ENCODE measurements at places on chromosomes 6 and 20.

- no peak for DNase-seq
Measured at GRCh38 chr6:7543789-7544424, 2.4 kb downstream of the DSP start.

DNA sequence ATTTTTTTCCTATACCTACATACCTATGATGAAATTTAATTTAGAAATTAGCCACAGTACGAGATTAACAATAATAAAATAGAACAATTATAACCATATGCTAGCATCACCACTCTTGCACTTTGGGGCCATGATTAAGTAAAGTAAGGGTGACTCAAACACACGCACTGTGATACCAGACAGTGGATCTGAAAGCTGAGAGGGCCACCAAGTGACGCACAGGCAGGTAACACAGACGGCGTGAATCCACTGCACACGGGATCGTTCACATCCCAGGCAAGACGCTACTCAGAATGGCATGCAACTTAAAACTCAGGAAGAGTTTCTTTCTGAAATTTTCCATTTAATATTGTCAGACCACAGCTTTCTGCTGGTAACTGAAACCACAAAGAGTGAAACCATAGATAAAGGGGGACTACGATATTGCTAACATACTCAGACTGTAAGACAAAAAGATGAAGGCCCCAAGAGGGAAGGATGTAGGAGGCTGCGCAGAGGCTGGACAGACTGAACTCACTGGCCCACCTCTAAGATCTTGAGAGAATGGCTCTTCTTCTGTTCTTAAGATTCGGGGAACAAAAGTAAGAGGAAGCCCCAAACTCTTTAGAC, 17.9 kb downstream of the RRBP1 start:
- no peak for DNase-seq

- no peak for DNase-seq
Measured at GRCh38 chr6:20933057-20933788, 399.0 kb downstream of the CDKAL1 start.

GRCh38 chr6:159005436-159005835, 5.4 kb upstream of the RSPH3 start:
- DNase-seq = no peak

- no peak for DNase-seq
Measured at GRCh38 chr6:14738933-14739332, 506.9 kb upstream of the JARID2 start.

- DNase-seq = no peak
Measured at GRCh38 chr20:58871533-58872102, 19.1 kb downstream of the GNAS start.

DNA sequence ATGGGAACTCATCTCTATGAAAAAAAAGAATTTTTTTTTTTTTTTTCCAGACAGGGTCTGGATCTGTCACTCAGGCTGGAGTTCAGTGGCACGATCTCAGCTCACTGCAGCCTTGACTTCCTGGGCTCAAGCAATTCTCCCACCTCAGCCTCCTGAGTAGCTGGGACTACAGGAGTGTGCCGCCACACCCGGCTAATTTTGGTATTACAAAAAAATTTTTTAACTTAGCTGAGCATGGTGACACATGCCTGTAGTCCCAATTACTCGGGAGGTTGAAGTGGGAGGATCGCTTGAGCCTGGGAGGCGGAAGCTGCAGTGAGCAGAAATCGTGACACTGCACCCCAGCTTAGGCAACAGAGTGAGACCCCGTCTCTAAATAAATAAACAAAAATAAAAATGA, 7.5 kb downstream of the DEF6 start:
- DNase-seq = no peak

GRCh38 chr6:153309651-153310050, 178.6 kb upstream of the RGS17 start:
- DNase-seq = no peak

DNA sequence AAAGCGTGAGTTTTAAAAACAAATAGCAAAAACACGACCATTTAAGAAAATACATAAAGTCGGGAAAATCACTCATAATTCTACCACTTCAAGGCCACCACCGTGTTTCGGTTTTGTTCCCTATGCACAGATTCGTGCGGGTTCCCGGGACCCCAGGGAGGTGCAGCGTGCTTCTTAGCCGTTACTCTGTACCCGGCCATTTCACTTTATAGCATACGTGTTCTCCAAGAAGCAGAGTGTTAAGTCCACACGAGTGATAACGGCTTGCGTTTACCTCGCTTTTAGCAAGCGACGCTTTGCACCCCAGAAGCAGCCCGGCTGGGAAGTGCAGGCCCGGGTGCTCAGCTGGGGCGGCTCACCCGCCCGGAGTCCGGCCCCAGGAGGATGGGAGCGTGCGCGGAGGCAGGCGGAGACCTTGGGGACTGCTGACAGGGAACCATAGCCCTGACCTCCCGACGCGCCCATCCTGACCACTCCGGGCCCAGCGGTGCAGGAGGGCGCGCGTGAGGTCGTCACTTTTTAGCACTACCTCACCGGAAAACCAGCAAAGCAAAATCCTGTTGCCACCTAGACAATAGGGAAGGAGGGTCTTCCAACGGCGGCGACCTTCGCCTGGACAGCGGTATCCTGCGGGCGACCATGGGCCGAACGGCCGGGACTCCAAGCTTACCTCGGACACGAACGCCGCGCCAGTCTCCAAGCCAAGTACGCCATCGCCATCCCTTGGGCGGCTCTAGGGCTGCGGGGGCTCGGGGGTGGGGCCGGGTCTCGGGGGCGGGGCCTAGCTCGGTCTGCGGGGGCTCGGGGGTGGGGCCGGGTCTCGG, at the start of gene ECI2:
Gene ECI2, minus strand, starts transcription at position 735 of the 824 bp plus-strand sequence. Its CDS starts 15 bp downstream, at position 720.
- DNase-seq = peak; percentile 14

DNA sequence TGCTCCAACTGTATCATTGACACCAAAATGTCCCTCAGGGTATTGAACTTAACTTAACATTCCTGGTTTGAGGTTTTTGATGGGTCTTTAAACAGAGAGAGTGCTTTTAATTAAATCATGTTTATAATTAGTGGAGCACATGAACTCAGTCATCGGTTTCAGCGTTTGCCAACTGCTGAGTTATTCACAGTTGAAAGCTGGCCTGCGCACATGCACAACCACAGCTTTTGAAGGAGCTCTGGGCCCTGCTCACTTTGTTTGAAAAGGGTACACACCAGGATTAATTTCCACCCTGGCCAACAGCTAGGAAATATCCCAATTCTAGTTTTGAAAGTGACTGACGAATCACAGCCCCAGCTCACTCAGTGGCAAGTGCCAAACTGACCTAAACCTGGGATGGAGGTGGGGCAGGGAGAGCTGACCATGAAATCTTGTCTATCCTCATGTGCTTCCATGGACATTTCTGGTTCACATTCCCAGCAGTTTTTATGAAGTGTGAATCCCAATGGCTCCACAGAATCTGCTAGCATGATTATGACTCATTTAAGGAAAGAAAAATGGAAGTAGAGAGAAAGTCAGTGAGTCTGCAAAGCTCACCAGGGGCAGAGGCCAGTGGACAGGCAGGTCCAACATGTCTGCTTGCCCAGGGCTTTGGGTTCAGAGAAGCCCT, 247.8 kb downstream of the FNDC1 start:
- no peak for DNase-seq

- no peak for DNase-seq
Measured at GRCh38 chr6:33279257-33279695, 2.4 kb downstream of the B3GALT4 start.

DNA sequence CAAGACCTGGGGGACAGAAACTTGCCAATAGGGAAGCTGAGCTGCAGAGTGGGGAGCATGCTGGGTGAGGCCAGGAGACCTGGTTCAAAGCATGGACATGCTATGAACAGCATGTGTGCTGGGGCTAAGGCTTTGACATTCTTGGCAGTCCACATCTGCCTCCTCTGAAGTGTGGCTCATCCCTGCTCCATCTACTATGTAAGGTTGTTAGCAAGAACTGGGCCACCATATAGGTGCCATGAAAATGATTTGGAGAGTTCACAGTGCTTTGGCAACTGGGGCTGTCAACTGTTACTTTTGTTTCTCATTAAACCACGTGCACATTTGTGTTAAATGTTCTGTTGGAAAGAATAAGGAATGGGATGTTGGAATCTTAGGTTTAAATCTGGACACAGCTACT, 311.1 kb downstream of the CDC5L start:
- no peak for DNase-seq

DNA sequence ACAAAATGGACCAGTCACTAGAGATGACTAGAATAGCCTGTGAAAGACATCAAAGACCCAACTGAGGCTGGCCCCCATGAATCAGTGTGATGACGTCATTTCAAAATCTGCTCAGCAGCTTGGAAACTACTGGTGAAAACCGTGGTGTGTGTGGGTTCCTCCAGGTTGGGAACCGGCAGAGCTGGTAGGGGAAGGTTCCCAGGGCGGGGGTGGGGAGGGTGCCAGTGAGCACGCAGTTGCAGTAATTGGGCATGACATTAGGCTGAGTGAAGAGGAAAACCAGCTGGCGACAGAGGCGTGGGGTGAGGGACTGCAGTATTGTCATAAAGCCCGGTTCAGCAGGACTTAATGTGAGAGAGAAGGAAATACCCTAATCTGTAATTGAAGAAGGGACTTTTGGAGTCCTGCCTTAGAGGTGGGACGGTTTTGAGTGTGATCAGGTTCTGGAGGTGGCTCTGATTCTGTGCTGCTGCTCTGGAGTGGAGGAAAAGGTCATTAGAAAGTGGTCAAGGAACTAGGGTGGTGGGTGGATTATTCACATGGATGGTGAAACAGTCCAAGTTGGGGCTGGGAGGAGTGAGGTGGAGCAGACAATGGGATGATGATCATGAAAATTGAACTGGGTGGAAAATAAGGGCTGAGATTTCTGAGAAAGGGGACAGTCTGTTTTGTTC, 52.0 kb upstream of the MTHFD1L start:
- DNase-seq = no peak

DNA sequence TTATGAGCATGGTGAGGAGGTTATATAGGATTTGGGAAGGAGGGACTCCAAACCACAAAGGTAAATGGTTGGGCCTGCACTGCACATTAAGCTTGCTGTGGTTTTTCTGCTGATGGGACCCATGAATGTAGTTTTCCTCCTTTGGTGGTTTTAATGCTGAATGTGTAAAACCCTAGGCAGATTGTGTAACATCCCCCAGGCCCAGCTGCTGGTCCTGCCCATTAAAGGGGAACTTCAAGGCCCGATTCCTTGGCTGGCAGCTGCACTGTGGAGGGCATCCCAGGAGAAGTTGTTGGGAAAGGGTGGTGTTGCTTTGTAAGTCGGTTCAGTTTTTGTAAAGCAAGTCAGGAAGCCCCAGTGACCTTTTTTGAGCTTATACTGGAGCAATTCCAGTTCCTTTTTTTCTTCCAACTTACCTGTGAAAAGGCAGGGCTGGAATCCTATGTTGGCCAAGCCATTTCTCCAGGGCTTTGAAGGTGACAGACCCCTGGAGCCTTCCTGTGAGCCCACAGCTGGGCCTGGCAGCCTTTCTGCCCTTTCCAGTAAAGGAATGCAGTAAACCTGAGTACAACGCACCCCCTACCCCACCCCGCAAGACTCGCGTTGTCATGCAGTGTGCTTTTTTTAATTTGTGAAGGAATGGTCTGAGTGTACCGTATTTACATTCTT, 43.1 kb upstream of the NAA20 start:
- peak; percentile 91 for DNase-seq

- peak; percentile 55 for DNase-seq
Measured at GRCh38 chr6:135506270-135506997, 8.9 kb upstream of the AHI1 start.

GRCh38 chr6:88823998-88824397, 139.4 kb downstream of the RNGTT start:
- DNase-seq = peak; percentile 6

DNA sequence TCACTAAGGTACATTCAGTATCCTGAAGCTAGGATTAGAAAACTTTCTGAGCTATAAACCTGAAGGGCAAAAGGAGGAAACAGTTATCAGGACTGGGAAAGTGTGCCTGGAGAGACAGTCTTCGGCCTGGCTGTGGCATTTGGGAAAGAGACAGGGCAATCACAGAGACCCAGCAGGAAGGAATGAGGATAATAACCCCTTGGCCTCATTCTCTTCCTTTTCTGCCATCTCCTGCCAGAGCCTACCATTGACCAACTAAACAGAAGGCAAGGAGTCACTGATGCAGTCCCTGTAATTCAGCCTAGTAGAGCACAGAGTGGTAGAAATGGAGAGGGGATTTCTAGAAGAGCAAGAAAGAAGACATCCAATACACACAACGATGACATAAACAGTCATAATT, 359.4 kb downstream of the HDGFL1 start:
- DNase-seq = no peak

GRCh38 chr6:81265106-81265505, 487.4 kb downstream of the TENT5A start:
- no peak for DNase-seq

DNA sequence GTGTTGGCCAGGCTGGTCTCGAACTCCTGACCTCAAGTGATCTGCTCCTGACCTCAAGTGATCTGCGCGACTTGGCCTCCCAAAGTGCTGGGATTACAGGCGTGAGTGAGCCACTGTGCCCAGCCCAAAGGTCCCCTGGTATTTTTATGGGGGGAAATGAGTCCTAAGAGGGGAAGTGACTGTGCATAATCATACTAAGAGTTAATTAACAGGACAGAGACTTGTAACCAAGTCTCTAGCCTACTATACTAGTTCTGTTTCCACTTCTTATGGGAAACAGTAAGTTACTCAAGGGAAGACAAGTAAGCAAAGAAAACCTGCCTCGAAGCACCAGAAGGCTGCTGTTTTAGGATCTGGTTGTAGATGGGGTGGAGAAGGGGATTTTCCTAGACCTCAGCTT, 27.9 kb downstream of the TCF15 start:
- DNase-seq = no peak

DNA sequence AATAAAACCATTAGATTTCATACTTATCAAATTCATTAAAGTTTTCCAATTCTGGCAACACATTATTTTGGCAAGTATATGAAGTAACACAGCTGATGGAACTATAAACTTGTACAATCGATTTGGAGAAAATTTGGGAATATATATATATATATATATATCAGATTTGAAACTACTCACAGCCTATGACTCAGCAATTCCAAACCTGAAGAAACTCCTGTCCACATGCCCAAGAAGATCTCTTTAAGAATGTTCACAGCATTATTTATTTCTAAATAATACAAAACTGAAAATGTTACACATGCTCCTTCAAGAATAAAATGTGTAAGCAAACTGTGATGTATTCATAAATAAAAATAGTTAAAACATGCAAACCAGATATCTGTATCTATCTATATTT, 270.1 kb downstream of the TFAP2A start:
- DNase-seq = no peak

- no peak for DNase-seq
Measured at GRCh38 chr6:42471142-42471541, 19.4 kb upstream of the TRERF1 start.

GRCh38 chr6:56381801-56382251, 134.4 kb upstream of the COL21A1 start:
- DNase-seq = no peak

DNA sequence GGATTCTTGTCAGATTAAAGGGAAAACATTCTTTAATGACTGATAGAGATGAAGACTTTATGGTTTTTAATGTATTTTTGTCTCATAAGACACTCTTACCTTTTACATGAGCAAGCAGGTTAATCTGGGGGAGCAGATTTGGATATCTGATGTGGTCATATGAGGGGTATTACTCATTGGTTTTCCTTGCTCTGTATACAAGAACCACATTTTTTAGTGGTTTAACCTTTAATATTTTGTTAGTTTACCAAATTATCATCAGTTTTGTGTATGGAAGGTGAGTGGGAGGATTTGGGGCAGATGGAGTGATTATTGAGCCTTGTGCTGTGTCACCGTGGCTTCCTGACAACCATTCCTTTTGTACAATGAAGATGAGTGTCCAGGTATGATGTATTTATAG, 112.9 kb downstream of the FIG4 start:
- no peak for DNase-seq
